DMS53 (cell line): ENCODE measurements at places on chromosomes 6 and 20.

GRCh38 chr6:169890901-169891300, 139.5 kb downstream of the ERMARD start:
- DNase-seq: no peak

DNA sequence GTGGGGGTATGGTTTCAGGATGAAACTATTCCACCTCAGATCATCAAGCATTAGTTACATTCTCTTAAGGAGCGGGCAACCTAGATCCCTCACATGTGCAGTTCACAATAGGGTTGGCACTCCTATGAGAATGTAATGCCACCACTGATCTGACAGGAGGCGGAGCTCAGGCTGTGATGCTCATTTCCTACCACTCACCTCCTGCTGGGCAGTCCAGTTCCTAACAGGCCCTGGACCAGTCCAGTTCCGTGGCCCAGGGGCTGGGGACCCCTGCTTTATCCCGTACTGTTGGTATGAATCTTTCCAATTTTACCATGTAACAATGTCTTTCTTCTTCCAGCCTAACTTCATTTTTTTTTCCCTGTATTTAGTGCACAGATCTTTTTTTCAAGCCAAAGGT, 94.9 kb downstream of the OGFRL1 start:
- DNase-seq: peak; percentile 40

GRCh38 chr6:164042212-164042611, 627.7 kb downstream of the QKI start:
- DNase-seq: no peak

GRCh38 chr20:40966516-40967185, 62.0 kb upstream of the TOP1 start:
- no peak for DNase-seq

DNA sequence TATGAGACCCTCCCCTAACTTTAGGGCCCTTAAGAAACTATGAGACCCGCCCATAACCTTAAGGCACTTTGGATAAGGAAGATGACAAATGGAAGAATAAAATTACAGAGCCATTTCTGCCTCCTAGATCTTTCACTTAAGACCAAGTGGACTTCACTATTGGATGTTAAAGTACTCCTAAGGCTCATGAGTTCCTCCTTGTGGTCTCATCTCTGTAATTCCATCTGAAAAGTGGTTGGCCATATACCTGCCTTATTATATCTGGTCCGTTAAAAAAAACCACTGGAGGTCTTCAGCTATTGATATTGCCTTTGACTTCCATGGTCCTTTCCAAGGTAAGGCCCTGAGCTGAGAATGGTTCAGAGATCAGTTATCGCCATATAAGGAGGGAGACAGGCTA, 310.3 kb downstream of the EYA4 start:
- no peak for DNase-seq

GRCh38 chr20:2101057-2101864, at the start of gene STK35:
Gene STK35, plus strand, starts transcription at chr20:2101827. Its CDS starts 55 bp downstream, at chr20:2101882.
- DNase-seq: peak; percentile 27

GRCh38 chr20:61837200-61837599, 228.5 kb downstream of the TAF4 start:
- DNase-seq: no peak

DNA sequence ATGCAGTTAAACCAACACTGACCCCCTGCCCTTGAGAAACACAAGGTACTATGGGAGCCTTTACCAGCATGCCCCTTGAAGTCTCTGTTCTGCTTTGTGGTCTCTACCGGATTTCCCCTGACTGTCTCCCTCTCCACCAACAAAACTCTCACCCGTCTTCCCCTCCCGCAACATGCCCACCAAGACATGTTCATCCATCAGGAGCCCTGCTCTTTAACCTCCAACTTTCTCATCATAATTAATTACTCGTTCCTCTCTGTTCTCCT, 1.1 kb downstream of the ZNF165 start:
- DNase-seq: no peak

DNA sequence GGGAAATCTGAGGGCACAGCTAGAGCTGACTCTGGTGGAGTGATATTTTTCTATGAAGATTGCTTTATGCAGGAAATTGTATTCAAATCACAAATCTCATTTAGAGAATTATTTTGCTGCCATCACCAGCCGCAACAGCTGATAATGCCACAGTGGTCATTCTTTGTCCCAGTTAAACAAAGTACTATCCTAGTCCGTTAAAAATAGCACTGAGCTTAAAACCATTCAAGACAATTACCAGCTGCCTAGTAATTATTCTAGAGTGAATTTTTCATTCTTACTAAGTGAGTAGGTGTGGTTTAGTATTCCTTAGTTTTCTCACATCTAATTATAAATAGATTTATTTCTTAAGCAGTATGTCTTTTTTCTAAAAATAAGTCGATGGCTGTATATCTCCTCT, 190.5 kb downstream of the SLC35F1 start:
- DNase-seq: no peak

DNA sequence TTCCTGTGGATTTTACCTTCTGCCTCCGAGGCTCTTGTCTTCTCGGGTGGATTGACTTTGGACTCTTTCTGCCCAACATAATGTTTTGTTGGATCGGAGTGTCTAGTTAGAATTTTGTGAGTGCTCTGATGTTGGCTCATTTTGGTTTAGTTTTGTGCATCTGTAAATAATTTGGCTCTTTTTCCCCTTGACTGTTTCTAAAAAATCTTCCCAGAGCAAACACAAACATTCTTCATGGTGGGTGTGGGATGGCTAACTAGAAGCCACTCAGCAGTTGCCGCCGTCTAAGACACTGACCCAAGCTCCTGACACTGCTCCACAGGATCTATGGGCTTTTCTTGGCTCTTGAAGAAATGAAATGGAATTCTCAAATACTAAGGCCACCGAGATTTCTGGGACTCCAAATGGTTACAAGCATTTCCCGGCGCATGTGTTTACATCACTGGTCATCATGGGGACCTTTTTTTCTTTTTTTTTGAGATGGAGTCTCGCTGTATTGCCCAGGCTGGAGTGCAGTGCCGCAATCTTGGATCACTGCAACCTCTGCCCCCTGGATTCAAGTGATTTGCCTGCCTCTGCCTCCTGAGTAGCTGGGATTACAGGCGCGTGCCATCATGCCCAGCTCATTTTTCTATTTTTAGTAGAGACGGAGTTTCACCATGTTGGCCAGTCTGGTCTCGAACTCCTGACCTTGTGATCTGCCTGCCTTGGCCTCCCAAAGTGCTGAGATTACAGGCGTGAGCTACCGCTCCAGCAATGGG, 92.0 kb upstream of the FRMD1 start:
- no peak for DNase-seq

DNA sequence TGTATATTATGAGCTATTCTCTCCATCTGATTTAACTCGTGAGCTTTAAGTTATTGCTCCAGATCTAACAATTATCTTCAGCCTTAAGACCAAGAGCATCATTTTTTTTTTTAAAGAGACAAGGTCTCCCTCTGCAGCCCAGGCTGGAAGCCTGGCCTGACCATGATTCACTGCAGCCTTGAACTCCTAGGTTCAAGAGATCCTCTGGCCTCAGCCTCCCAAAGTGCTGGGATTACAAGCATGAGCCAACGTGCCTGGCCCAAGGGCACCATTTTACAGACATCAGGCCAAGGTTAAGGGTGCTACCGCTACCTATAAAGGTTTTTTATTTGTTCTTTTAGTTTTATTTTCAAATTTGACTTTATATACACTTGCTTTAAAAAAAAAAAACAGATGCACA, 2.3 kb downstream of the SUPT3H start:
- no peak for DNase-seq

DNA sequence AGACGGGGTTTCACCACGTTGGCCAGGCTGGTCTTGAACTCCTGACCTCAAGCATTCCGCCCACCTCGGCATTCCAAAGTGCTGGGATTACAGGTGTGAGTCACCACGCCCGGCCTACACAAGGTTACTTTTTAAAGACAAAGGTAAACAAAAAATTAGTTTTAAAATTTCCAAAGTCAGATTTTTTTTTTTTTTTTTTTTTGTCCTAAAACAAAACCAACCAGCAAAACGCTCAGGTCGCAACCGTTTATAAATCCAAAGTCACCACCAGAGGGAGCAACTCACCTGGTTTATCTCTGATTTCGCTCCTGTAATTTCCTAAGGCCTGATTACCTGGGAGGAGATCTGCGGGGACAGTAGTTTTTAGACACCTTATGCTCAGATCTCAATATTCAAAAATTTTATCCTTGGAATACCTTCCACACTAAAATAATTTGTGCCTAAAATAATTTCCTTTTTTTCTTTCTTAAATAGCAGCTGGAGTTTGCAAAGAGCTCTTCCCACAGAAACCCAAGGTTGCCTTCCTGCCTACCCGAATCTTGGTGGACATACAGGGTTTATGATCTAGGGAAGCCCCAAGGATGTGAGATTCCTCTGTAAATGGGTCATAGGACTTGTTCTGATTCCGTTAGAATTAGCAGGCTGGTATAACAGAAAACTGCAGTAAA, 19.8 kb upstream of the TREM1 start:
- DNase-seq: peak; percentile 90

- DNase-seq: no peak
Observed at GRCh38 chr6:125421836-125422235, 120.1 kb upstream of the HDDC2 start.

DNA sequence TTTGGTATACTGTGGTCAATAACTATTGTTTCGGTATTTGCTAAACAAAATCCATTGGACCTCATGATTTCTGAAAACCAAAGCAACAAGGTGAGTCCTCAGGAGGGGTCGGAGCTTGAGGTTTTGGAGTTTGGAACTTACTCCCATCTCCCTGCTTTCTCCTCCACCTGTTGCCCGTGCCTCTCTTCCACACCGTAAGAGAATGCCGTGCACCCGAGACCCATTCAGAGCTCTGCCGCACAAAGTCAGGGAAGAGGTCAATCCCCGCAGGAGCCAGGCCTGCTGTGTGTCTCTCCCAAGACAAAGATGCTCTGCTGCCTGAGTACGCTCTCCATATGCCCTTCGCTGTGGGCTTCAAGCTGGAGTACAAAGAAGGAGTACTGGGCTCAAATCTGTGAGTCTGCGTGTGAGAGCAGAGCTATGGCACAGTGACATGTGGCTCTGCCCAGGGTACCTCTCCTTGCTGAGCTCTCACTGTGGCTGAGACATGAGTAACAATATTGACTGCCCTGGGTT, 23.9 kb downstream of the PXDC1 start:
- DNase-seq: no peak

DNA sequence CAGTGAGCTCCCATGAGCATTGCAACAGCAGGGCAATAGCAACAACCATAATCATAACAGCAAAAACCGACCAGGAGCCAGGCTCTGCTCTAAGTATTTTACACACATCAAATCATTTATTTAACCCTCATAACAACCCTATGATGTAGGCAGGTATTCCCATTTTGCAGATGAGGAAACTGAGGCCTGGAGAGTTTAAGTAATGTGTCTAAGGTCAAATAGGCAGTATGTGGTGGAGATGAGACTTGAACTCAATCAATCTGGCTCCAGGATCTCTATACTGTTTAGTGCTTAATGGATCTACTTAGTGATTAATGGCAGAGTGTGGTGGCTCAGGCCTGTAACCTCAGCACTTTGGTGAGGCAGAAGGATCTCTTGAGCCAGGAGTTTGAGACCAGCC, 3.4 kb downstream of the TMEM151B start:
- DNase-seq: no peak

DNA sequence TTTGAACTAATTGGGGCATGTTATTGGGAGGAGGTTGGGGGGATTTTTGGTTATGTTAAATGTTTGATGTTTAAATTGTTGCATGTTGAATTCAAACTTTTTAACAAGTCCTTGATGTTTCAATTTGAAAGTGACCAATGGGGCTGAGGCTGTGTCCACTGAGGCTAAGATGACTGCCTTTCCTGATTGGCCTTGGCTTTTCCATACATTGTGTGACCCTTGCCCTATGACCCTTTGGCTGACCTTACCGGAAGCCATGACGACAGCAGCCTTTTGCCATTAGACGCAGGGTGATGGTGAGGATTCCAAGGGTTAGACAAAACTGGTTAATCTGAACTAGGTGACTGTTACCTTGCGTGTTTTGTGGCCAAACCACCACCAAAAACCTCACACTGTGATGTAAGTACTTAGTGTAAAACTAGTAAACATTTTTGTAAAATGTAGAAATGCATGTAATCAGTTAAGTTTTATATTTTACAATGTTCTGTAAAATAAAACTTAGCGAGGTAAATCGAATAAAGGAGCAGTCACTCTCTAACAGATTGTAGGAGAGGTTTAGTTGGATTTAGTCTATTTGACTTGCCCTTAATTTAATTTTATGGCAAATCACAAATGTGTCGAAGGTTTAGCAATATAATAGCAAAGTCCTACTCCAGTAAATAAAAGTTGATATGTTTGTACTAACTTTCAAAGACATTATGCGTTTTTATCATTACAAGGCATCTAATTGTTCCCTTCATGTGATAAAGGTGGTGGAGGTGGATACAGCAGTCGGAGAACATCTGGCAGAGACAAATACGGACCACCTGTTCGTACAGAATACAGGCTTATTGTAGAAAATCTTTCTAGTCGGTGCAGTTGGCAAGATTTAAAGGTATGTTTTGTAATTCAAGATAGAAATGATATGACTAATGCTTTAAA, 1.6 kb downstream of the SRSF6 start:
- DNase-seq: no peak

GRCh38 chr6:138909511-138909910, 78.5 kb downstream of the REPS1 start:
- DNase-seq: no peak

DNA sequence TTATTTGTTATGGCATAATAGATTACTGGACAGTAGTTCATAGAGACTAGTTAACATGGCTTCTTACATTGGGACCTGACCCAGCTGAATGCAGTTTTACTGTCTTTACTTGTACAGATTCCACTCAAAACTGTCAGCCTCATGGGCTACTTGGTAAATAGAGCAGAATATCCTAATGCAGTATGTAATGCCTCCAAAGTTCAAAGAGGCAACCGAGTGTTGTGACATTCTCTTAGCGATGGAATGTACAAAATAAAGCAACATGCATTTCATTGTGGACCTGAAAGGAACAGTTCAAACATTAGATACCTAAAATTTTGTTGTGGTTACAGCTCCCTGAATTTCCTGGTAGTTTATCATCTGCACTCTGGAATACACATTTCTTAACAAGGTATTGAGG, 29.1 kb upstream of the RGS17 start:
- no peak for DNase-seq

GRCh38 chr20:33477386-33478234, 12.3 kb upstream of the CBFA2T2 start:
- DNase-seq: peak; percentile 99

DNA sequence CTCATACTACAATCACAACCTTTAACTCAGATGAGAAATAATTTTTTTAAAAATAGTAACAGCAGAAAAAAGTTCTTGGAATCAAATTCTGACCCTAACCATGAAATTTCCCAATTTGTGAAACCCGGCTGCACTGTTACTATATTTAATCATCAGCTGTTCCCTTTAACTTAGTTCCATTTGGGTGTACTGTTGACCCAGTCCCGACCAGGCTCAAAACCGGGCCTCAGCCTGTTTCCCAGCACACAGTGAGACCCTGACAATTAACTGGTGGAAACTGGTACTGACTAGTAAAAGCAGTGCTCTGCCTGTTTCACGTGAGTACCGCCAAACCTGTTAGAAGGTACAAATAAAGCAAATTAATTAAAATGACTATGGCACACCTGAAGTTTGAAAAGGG, 7.0 kb downstream of the CTCFL start:
- DNase-seq: no peak

GRCh38 chr6:16894301-16894700, 133.0 kb upstream of the ATXN1 start:
- DNase-seq: no peak

GRCh38 chr20:8917084-8917483, 151.8 kb upstream of the PLCB4 start:
- no peak for DNase-seq

GRCh38 chr6:155194399-155194798, 69.4 kb upstream of the CLDN20 start:
- peak; percentile 51 for DNase-seq

GRCh38 chr6:149060300-149060984, 257.1 kb upstream of the TAB2 start:
- peak; percentile 88 for DNase-seq
